Choroid plexus epithelial cell (primary cell): ENCODE measurements at places on chromosomes 4 and X.

- no peak for DNase-seq
Measured at GRCh38 chr4:101693842-101694398, 96.6 kb upstream of the BANK1 start.

DNA sequence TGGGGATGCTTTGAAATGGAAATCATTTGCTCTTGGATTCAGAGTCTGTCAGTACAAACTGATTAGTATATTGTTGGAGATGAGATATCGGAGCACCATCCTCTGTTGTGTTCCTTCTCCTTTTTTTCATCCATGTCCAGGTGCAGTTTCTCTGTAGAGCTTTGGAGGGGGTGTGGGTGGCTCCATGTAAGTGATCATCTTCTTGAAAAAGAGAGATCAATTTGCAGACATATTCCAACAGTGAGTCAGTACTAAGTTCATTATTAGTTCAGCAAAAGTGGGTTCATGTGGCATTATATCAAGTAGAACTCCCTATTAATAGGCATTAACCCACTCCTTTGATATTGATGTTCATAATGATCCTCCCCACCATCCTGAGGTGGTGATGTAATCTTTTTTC is 18.9 kb downstream of the FRAS1 start:
- DNase-seq = no peak

GRCh38 chr4:3765271-3766035 is 732 bp upstream of the ADRA2C start:
- peak; percentile 43 for DNase-seq

- peak; percentile 77 for DNase-seq
Measured at GRCh38 chrX:74458736-74459135, 37.4 kb downstream of the SLC16A2 start.

DNA sequence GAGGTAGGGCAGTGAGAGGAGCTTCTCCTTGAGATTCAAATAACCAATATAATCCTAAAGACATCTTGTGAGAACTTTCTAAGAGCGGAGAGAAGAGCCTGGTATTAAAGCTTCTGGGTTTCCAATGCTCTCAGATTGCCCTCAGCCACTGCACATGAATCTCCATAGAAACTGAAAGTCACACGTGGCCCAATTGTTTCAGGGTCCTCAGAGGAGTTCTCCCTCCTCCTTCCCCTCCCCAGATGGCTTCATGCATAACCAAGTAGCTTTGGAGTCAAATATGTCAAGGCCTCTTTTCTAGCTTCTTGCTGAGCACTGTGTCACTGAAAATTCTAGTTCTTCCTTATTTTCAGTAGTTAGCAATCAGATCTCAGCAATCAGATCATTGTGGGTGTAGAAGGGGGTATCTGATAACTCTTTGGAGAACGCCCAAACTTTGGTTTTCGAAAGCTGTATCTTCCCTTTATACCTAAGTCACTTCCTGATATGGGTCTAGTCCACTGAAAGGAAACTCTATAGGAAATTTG is 2.2 kb downstream of the BTK start:
- DNase-seq = no peak

DNA sequence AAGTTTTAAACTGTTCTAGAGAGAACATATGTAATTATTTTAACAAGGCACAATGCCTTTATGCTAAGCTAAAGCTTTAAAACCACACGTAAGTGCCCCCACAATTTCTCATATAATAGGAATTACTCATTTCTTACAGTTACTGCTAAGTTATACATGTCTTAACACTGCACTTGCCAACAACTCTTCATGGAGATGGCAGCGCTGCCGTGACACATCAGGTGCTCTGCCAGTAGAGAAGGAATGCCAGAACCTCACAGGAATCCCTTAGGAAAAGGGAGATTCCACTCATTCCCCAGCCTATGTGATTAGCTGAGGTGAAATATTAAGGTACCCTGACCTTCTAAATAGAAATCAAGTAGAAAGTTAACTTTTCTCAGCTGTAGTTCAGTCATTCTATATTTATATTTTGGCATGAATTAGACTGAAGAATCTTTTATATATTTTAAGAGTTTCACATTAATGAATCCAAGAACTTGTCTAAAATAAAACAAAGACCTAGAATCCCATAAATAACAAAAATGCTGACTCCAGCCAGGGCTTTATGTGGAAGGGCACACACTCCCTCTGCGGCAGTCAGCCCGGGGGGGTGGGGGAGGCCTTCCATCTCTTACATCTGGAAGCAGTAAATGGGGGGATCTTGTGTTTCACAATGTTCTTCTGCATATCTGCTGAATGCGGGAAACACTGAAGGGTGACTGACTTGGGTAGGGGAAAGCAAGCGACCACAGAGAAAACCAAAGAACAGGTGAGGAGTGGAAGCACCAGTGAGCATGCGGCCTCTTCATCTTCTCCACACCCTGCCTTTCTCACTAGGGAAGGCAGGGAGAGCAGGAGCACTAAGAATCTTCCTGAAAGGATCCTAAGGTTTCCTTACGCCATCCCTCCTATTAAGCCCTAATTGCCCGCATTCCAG is 23.7 kb downstream of the ACSL1 start:
- no peak for DNase-seq

DNA sequence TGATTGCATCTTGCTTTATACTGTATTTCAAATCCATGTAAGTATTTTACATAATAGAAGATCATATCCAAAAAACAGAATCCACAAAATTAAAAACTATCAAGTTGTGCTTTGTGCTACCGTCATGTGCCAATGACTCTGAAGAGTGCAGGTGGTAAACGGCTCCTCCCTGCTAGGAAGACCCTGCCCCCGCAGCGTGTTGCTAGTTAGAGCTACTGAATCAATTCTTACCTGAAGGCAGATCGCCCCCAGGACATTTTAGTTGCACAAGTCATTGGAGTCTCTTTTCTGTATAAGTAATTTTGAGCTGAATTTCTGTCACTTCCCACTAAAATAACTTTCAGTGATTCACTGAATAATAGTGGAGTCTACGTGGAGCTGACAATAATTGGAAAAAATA is 599.5 kb upstream of the ZFP42 start:
- DNase-seq = no peak

- no peak for DNase-seq
Measured at GRCh38 chrX:68762766-68763165, 66.1 kb upstream of the EFNB1 start.

DNA sequence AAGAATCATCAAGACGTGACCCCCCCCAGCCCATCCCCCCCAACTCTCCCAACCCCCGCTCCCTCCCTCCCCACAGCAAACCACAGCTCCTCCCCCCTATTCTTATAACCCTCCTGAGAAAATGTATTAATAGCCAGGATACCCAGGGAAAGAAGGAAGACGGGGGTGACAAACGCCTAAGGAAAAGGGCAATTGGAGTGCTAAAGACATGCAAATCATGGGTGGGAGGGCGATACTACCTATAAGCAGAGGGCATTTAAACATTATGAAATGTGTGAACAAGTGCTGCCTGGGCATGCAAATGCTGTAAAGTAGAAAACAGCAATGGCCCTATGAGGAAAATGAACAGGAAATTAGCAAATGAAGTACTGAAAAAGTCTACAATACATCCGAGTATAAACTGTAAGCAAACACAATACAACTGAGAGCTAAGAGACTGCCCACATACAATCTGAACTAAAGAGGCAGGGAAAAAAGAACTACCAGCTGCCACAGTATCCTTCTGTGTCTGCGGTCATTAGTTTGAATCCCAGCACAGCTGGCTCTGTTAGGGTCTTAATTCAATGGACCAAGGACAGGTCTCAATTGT is 2.4 kb downstream of the CXXC4 start:
- DNase-seq = no peak

DNA sequence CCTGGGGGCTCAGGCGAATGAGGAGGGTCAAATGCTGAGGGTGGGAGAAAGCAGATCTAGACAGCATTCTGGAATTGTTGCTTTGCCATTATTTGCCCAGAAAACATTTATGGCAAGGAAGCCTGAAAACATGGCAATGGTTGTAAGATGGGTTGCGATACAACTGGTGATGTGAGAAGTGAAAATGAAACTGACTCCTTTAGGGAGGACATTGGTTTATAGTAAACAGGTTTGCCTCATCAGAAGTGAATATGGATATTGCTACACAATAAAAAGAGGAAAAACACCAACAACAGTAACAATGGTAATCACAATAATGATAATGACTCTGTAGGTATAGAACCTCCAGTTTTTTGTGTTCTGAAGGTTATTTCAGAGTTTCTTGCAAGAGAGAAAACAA is 107.0 kb upstream of the TBC1D9 start:
- peak; percentile 17 for DNase-seq

DNA sequence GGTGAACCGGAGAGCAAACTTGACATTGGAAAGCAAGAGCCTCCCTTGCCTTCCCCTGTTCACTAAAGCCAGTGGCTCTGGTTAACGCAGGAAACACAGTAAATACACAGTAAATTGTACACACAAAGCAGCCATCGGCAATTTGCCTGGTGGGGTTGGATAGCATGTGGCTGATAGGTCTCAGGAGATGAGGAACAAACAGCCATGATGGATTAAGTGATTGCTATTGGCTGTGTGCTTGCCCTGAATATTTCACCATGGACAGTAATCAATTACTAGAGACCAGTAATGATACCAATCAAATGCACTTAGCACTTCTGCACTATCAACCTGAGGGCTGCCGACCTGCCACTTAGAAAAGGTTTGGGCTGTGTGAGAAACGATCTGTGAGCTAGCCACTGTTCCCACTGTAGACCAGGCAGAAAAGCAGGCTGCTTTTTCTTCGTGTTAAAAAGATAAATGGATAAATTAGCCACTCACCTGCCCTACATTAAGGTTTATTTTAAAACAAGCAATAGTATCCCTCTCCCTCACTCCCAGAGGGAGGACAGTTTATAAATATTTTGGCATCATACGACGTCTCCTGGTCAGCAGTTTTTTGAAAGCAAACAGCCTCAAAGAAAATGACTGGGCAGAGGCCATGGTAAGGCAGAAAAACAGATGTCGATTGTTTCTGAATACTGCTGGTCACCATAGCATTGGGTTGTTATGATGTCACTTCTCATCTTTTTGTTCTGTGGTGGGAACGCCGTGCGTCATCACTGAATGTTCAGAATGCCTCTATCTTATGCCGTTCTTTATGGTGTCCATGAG is 167.1 kb downstream of the MAML3 start:
- DNase-seq = peak; percentile 13

GRCh38 chr4:35125995-35126712 is 1118.2 kb downstream of the ARAP2 start:
- no peak for DNase-seq

- DNase-seq = no peak
Measured at GRCh38 chrX:12973561-12974304, 1.2 kb upstream of the TMSB4X start.

DNA sequence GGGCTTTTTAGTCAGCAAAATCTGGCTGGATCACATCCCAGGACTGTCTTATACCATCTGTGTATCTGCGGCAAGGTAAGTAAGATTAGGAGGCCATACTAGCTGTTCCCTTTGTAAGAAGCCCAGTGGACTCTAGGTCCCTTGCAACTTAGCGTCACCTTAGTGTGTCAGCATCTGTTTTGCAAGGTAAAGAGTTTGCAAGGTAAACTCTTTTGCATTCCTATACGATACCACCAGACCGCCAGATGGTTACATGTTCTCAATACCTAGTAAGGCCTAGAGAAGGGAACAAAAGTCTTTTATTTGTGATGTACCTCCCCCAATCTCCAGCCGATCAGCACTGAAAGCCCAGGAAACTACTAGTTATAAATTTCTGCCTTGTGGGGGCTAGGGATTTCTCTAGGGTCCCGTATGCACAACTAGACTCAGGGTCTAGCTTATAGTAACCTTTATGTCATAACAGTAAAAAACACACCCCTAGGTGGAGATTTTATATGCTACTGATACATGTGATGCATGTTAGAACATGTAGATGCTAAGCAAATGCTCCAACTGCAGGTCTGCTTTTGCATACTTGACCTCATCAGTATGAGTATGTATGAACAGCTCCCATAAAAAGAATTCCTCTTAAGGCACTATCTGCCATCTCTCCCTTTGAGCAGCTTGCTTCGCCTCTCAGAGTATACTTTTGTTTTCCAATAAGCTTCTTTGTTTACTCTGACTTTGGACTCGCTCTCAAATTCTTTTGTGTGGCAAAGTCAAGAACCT is 78.4 kb downstream of the KCNIP4 start:
- DNase-seq = no peak

- DNase-seq = no peak
Measured at GRCh38 chrX:132591719-132592275, 103.0 kb upstream of the MBNL3 start.

DNA sequence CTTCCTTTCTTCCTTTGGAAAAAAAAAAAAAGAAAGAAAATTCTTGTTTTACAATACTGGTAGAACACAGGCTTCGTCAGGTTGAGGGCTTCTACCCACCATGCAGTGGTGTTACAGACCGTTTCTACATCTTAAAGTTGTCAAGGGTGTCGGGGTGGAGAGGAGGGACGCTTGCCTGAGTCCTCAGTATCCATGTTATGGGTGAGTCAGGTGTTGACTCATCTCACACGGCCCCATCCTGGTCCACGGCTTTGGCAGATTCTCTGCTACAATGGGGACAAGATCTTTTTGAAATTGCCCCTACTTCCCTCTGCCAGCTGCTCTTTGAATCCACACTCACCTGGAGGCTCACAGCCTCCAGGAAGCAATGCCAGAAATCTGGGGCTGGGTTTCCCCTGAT is 310.3 kb upstream of the ZFP42 start:
- no peak for DNase-seq

- peak; percentile 16 for DNase-seq
Measured at GRCh38 chr4:173332963-173333657, 1.0 kb downstream of the HMGB2 start.

GRCh38 chrX:2705046-2705832 is 14.1 kb downstream of the CD99 start:
- peak; percentile 49 for DNase-seq

GRCh38 chr4:17252131-17252530 is 259.8 kb downstream of the QDPR start:
- DNase-seq = no peak

GRCh38 chr4:117164338-117164737 is 79.0 kb upstream of the TRAM1L1 start:
- no peak for DNase-seq

DNA sequence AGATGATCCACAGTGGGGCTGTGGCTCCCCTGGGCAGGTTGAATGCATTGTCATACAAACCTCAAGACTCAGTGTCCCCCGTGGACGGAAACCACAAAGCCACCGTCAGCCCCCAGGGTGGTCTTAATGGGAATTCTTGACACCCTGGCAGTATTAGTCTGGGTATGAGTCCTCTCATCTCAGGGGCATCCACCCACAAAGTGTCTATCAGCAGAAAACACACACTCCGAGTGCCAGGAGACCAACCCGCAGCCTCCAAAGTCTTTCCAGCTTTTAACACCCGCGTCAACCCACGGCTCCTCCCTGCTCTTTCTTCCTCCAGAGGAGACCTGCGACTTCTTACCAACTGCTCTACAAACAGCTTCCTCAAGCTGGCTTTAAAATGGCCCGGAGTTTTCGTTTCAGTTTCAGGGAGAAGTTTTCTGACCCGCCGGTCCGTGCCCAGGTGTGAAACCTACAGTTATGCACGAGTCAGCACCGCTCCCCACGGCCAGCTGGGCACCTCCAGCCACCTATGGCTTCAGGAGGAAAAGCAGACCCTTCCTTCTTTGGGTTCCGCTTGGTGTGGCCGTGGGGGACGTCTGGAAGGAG is 14.4 kb upstream of the ASMTL start:
- DNase-seq = no peak

GRCh38 chr4:76709772-76710090 is 188.2 kb downstream of the SOWAHB start:
- DNase-seq = no peak

GRCh38 chrX:153928846-153929245 is 2.8 kb upstream of the ARHGAP4 start:
- no peak for DNase-seq
